ENCODE measurements at places on chromosomes 1 and 21. TPM values are rescaled to one million over a fixed set of nuclear protein-coding genes. Genes with fewer than 3 reads are reported as not detected.

The PRRX1 gene
- total RNA-seq: 65.4 TPM

The S100A7 gene
- total RNA-seq: not detected

GRCh38 chr1:115854005-115854404, 13.1 kb upstream of the NHLH2 start:
- no peak for DNase-seq
- H3K36me3 ChIP-seq: no peaks in the 10 kb centered on the region
- no peak overlapping the region for H3K4me3 ChIP-seq
- H3K27me3 ChIP-seq: no peaks in the 10 kb centered on the region
- no peaks in the 10 kb centered on the region for H3K4me1 ChIP-seq
- H3K27ac ChIP-seq: no peak overlapping the region

The CD1B gene
- not detected for total RNA-seq

GRCh38 chr1:99634971-99635624, 10.8 kb upstream of the PALMD start:
- no peak overlapping the region for H3K27ac ChIP-seq
- H3K36me3 ChIP-seq: no peaks in the 10 kb centered on the region
- no peaks in the 10 kb centered on the region for H3K27me3 ChIP-seq
- no peak for DNase-seq
- H3K4me3 ChIP-seq: no peak overlapping the region

Measured in IMR-90 (cell line).